ENCODE measurements at places on chromosomes 4 and X.

- DNase-seq = no peak
These were observed 259.8 kb downstream of the IQCM start for GRCh38 chr4:149555799-149556198.

GRCh38 chr4:96833831-96834230, 993.9 kb downstream of the PDHA2 start:
- no peak for DNase-seq

GRCh38 chr4:118344801-118345200, 8.0 kb downstream of the PRSS12 start:
- no peak for DNase-seq

DNA sequence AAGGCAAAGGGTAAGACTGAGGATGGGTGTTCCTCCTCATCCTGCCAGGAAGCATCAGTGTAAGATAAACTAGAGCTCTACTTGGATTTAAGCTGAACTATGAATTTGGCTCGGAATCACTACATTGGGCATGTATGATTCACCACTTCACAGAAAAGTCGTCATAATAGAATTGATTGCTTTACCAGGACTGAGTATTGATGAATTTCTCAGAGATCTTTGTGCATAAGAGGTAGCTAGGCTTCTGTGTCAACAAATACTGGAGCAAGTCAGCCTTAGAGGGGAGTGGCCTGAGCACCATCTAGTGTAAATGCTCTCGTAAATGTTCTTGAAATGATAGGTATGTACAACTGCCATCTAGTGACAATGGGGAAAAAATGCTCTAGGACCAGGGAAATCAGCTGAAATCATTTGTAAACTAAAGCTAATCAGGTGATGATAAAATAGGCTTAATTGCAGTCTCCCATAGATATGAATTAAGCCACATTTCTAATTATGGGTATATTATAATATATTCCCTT, 309.5 kb upstream of the FMR1 start:
- peak; percentile 16 for DNase-seq

DNA sequence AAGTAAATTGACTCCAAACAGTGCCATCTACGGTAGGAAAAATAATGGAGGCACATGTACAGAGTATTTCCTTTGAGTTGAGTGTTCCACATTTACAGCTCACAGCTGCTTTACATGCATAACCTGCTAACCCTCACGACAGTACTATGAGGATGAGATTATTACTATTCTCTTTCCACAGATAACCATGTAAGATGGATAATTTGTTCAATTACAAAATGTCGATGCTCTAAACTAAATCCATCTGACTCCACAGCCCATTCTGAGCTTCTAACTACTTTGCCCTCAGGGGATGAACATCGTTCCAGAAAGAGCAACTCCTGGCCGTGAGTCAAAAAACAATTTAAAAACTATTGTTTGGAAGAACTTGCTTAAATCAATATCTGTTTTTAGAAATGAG, 330.4 kb upstream of the NWD2 start:
- DNase-seq = peak; percentile 25

GRCh38 chr4:186016796-186017195, 52.2 kb upstream of the TLR3 start:
- no peak for DNase-seq

DNA sequence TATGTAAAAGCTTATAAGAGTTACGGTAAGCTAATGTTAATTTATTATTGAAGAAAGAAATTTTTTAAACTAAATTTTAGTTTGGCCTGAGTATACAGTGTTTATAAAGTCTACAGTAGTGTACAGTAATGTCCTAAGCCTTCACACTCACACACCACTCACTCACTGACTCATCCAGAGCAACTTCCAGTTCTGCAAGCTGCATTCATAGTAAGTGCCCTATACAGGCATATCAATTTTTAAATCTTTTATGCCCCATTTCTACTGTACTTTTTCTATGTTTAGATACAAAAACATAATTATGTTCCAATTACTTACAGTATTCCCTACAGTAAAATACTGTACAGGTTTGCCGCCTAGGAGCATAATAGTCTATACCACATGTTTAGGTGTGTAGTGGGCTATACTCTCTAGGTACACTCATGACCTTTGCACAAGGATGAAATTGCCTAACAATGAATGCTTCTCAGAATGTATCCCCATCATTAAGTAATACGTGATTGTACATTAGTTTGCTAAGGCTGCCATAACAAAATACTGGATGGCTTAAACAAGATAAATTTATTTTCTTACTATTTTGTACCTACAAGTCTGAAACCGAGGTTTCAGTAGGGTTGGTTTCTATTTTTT, 333.8 kb upstream of the PCDH7 start:
- DNase-seq = no peak

- DNase-seq = no peak
These were observed 261.8 kb downstream of the CAMK2D start for GRCh38 chr4:113499696-113500095.

DNA sequence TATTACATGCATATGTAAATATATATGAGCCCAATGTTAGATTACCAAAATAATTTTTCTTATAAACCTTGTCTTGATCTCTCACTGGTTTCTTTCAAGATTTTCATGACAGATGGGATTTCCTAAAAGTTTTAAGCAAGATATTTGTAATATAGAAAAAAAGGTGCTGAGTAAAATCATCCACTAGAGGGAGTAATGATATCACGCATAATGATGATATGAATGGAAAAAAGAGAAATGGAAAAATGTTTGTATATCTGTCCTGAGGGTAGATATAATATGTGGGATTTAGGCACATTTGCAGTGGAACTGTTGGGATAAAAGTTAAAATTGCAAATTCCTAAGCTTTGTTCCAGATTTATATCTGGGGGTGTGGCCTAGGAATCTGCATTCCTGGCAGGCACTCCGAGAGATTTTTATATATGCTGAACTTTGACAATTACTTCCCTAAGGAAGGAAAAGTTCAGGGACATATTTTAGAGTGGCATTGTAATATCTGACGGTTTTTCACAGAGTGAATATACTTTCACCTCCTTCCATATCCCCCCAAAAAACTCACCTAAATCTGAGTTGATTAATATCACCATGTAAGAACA, 60.5 kb downstream of the TMA16 start:
- DNase-seq = peak; percentile 67

DNA sequence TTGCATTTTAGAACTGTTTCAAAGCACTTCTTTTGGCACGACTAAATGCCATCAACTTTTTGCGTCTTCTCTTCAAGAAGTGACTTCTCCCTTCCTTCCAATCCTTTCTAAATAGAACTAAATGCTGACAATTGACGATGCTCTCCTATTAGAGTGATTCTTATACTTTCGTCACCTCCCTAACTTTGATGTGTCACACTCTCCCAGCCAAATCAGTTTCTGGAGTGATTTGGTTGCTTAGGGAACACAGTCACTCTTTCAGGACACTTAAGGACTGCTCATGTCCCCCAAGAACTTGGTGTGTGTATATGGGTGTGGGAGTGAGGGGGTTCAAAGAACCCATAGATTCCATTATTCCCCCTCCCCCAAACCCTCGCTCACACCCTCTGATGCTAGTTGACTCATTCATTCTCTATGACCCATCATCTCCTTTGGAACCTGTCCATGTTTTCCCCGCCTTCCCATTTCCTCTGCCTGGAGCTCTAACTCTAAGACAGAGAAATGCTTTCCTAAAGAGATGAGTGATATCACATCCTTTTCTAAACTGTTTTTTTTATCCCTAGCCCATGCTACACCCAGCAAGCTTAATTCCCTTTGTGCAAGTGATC, 26.8 kb upstream of the AREG start:
- no peak for DNase-seq

DNA sequence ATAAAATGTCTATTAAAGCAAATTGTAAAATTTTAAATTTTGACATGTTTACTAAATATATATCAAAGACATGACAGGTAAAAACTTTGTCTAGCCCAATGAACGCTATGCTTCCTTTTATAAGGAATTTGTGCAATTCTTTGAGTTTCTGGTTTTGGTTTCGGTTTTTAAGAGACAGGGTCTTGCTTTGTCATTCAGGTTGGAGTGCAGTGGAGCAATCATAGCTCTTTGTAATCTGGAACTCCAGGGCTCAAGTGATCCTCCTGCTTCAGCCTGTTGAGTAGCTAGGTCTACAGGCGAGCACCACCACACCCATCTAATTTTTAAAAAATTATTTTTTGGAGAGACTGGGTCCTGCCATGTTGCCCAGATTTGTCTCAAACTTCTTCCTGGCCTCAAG, 60.7 kb downstream of the BLTP1 start:
- DNase-seq = peak; percentile 91

- no peak for DNase-seq
These were observed 32.7 kb upstream of the WFS1 start for GRCh38 chr4:6236816-6237390.

DNA sequence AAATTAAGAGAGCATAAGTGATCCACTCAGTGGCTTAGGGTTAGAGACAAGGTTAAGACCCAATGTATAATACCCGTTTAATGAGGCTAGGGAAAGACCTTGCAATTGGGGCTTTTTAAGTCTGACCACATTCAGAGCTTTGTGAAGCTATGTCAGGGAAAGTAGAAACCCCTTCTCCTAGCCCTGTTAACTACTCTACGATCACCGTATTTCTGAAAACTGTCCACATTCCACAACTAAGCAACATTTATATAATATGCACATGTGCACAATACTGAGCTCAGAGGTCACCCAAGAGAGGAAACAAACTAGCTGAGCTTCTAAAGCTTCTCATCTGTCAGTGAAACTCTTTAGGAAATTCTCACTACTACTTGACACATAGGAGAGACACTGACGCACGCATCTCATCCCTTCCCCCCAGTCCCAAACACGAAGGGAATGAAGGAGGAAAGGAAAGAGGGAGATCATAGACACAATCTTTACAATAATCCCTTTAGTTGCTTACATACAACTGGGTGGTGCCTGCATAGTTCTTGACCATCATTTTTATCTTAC, 56.2 kb downstream of the METTL14 start:
- DNase-seq = no peak

DNA sequence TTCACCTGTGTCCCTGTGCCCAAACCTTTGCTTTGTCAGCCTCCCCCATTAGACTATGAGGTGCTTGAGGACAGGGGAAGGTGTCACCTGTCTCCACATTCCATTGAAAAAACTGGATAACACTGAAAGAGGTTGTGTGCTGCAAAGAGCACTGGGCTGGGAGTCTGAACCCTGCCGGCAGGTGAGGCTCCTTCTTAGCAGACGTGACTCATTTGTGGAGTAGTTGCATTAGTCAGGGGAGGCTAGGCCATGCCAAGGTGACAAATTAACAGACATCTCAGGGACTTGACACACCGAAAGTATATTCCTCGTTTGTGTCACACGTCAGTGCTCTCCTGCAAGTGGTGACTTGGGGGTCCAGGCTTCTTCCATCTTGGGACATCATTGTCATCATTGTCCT, 95.9 kb upstream of the STX18 start:
- DNase-seq = no peak

- no peak for DNase-seq
These were observed 76.2 kb downstream of the WNK3 start for GRCh38 chrX:54281676-54282075.

All from OCI-M1 (cell line).